ENCODE measurements at places on chromosomes 2 and 18. TPM values are rescaled to one million over a fixed set of nuclear protein-coding genes. Genes with fewer than 3 reads are reported as not detected.
A peak's percentile ranks its signal among the peaks of the same experiment; 100 is the strongest.

The TEX51 gene
- not detected for polyA plus RNA-seq

GRCh38 chr2:65802298-65802942 lies 370.0 kb upstream of the SPRED2 start:
- DNase-seq: no peak

The ADD2 gene
- polyA plus RNA-seq: 3.0 TPM

The CDH7 gene
- polyA plus RNA-seq: 0.49 TPM

The CD207 gene
- polyA plus RNA-seq: 0.27 TPM

DNA sequence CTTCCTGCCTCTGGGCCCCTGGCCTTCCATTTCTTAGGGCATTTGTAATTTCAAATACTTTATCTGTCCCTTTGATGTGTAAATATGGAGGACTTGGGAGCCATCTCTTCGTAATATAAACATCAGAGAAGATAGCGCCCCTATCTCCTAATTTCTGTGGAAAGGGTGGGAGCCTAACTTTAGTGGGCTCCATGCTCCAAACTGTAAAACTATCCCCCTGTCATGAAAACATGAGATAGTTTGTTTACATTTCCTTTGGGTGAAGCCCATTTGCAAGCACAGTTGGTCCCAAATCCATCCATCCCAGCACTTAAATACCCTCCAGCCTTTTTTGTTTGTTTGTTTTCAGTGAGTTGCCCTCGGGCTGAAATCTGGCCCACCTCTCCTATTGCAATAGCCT lies 782.6 kb upstream of the FSHR start:
- DNase-seq: no peak

GRCh38 chr2:224793946-224794345 lies 77.8 kb upstream of the CCDC195 start:
- DNase-seq: peak; percentile 63

The DPP4 gene
- 4.3 TPM for polyA plus RNA-seq

The EIF4E2 gene
- polyA plus RNA-seq: 134 TPM

DNA sequence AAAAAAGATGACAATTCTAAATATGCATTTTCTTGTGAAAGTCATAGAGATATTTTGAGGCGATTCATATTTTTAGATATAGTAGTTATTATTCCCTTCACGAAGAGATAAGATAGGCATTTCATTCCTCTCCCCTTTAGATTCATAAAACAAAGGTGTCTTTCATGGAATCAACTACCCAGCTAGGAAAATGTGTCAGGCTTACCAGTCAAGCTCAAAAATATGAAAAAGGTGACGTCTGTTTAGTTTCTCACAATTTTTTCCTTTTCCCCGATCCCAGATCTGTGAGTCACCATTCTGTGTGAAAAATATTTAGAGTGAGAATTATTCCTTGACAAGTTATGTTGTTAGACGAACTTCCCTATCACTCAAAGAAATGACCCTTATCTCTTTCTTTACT lies 95.4 kb upstream of the FN1 start:
- DNase-seq: no peak

The SH2D6 gene
- 0.89 TPM for polyA plus RNA-seq

DNA sequence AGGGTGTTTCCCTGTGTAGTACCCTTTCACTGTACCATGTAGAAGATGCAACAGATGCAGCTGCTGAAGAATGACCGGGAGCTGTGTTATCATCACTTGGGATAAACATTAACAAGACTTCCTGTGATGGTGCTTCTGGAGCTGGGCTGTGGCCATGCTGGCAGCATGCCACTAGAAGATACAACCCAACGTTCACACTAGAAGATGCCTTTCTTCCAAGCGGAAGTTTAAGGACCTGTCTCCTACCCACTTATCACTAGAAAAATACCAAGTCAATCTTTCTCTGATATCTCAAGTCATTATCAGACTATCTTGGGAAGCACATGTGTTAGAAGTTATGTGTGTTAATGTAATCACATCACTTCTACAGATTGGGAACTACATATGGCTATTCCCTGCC lies 953.5 kb downstream of the CNTNAP5 start:
- DNase-seq: no peak

DNA sequence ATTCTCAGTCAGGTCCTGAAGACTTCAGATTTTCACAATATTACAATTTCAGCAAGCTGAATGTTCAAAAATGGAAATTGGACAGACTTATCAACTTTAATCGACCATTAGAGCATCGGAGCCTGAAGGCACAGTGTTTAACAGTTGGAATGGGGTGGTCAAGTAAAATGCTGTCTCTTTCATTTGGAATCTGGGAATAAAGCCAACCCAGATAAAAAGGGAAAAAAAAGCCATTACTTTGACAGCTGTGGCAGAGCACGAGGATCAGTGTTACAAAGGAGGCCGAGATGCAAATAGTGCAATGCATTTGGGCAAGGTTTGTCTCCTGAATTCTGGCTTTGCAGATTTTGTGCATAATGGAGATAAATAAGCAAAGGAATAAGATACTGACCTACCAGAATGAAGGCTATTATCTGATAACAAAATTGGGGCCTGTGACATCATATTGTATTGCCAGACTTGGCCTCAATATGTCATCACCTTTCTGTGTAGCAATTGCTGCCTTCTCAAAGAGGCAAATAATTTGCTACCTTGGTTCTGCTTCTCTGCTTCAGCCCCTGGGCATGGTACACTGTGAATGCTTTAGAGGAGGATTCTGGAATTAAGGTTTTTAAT lies 277.5 kb upstream of the KLHL29 start:
- no peak for DNase-seq

DNA sequence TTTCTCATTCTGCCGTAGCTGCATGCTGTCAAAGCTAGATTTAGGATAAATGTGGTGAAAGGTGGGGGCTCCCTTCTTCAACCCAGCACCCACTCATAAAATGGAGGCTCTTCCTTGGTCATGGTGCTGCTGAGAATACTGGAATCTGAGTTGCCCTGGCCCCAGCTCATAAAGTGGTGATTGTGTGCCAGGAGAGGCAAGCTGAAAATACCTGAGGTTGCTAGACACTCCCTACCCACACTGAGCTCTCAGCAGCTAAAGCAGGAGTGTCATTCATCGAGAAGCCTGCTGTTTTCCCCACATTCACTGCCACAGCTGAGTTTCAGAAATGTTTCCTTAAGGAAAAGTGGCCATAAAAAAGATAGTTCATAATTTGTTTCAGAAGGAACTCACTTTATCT lies 297.1 kb upstream of the RBMS1 start:
- no peak for DNase-seq

GRCh38 chr2:54471221-54471711 lies 15.1 kb downstream of the SPTBN1 start:
- no peak for DNase-seq

DNA sequence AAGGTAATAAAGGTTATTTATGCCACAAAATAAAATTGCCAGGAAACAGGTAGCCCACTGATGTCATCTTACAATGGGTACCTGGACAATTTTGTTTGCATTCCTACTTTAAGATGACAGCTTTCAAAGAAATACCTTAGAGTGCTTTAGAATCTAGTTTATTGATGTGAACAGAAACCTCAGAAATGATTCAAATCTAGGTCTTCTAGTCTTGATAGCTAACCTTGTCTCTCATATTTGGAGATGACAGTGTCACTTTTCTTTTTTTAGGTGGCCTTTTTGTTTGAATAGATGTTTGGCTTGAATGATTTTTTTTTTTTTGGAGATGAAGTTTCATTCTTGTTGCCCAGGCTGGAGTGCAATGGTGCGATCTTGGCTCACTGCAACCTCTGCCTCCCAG lies 69.1 kb downstream of the PIK3C3 start:
- no peak for DNase-seq

DNA sequence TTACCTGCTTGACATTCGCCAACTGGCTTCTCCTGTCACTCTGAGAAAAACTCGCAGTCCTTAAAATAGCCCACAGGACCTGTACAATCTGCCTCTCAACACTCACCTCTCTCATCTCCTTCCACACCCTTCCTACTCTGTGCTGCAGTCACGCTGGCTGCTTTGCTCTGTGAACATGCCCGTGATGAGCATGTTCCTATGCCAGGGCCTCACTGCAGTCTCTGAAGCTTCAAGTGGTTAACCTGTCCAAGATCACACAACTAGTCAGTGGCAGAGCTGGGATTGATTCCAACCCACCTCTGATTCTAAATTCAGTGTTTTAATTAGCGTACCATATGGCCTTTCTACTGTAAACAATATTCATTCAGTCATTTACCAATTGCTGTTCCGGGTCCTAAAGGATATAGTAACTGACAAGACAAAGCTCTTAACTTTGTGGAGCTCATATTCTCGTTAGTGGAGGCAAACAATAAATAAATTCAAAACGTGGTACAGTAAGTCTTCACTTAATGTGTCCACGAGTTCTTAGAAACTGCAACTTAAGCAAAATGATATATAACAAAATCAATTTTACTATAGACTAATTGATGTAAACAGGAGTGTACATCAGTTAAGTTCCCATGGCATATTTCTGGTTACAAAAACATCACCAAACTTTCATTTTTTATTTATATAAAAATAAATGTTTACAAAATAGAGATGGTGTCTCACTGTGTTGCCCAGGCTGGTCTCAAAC lies 38.9 kb upstream of the FBXO11 start:
- no peak for DNase-seq

The AQP12B gene
- 1.6 TPM for polyA plus RNA-seq

DNA sequence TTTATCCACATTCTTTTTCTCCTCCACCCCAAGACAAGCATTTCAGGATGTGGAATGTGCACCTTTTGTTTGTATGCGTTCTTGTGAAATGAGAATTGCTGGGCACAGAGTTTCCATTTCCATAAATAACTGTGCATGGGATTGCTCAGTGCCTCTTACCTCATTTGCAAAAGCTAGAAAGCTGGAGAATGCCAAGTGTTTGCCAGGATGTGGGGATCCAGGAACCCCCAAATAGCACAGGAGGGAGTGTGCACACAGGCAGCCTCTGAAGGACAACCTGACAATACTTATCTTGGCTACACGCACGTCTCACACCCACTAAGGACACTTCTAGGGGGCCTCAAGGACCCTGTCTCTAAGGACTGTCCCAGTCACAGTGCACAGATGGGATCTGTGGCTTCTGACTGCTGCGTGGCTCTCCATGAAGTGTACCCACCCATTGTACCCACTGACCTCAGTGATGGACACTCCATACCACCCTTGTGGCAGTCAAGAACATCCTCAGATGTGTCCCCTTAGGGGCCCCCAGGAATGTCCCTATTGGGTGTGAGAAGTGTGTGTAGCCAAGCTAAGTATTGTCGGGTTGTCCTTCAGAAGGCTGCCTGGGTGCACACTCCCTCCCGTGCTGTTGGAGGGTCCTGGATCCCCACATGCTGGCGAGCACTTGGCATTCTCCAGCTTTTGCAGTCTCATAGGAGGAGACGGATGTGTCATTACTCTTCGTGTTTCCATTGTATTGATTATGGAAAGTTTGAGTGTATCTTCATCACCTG lies 38.4 kb downstream of the CAPN13 start:
- DNase-seq: no peak

- DNase-seq: no peak
Measured at GRCh38 chr2:160144280-160144990, 55.6 kb downstream of the ITGB6 start.

The RTP5 gene
- polyA plus RNA-seq: not detected

The REG3G gene
- polyA plus RNA-seq: not detected

DNA sequence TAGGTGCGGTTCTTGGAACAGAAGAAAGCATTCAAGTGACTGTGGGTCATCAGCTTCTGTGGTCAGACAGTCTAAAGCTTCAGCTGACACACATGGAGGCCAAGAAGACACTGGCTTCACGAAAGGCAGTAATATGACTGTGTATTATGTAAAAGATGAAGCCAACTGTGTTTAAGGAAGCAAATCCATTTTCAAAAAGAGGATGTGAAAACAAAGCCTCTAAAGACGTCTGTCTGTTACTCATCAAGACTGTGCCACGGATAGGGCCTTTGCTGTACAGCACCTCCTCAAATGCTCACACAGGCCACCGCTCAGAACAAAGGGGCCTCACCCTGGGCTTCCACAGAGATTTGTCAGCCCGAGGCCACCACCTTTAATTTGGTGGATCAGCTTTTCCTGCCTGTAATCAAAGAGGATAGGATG lies 21.1 kb upstream of the TMEM163 start:
- no peak for DNase-seq

GRCh38 chr2:12442476-12442847 lies 274.3 kb upstream of the TRIB2 start:
- DNase-seq: no peak

- no peak for DNase-seq
Measured at GRCh38 chr18:74870950-74871349, 273.3 kb downstream of the ZNF407 start.

DNA sequence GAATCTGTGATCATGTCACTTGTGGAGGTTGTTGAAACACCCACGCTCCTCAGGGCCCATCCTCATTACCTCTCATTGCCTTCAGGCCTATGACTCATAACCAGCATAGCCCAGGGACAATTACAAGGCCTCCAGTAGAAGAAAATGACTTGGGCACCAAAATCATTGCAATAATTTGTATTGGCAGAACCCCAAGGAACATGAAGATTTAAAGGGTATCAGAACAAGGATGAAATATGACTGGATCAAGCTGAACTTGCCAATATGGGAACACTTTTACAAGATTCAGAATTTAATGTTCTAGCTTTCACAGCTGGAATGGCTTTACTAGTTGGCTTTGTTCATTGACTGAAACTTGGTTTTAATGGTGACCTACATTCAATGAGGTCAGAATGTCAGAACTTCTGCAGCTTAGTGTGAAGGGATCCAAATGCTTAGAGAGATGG lies 156.4 kb downstream of the COPS8 start:
- no peak for DNase-seq

The ETAA1 gene
- polyA plus RNA-seq: 10.2 TPM

DNA sequence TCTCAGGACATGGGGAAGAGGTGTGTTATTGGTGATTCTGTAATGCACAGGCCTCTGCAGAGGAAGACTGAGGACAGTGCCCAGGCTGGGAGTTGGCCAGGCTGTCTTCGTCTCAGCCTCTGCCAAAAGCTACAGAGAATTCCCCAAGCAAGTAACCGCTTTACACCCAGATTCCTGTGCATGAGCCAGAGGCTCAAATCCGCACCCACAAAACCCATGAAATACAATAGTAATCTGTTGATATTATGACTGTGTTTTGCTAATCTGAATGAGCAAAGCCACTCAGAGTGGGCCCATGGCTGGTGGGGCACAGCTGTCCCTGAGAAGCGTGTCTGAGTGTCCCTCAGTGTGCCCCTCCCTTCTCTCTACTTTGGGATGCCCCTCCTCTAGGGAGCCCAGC lies 149.5 kb upstream of the PXDN start:
- no peak for DNase-seq

DNA sequence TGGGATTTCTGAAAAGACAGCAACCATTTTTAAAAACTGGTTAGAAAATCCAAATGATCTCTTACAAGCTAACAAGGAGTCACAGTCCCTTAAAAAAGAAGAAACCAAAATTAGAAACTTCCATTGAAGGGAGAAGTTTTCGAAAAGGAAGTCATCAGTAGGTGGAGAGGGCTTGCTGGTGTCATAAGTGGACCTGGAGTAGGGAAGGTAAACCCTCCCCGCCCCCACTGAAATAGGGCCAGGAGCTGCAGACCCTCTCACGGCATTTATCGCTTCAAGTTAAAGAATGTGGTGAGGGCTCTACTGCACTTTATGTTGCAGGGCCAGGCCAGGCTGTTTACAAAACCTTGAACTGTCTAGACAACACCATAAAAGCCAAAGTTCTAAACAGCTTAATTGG lies 2.9 kb downstream of the HOXD11 start:
- DNase-seq: no peak

The SUPT7L gene
- polyA plus RNA-seq: 33.8 TPM

Measured in hindlimb muscle (tissue), 1 donor.